GM23338 (cell line): ENCODE measurements at places on chromosomes 3 and 15. TPM values are rescaled to one million over a fixed set of nuclear protein-coding genes. Genes with fewer than 3 reads are reported as not detected.

DNA sequence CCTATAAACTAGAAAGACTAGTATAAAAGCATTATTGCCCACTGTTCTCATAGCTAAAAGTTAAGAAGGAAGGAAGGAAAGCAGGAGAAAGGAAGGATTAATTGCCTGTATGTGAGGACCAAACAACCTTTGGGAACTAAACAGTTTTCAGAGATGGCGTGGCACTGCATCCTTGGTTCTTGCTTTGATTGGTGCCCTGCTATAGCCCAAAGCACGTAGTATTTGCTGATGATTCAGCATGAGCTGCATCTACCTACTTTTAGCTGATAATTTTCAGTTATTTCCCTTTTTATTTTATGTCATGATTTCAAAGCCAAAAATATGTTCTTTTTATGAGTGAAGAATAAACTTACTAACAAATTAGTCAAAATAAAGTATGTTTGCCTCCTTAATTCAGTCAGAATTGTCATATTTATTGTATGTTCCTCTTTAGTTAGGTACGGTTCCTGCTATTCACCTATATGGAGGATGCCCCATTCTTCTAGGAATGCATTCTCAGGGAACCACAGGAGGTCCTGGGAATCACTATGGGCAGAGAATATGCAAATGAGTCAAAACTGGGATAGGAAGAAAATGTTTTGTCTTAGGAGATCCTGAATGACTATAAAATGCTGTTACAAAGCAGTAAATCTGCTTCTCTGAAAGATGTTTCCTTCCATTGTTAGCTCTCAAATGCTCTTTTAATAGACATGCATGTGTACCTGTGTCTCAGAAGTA, 65.4 kb upstream of the THSD4 start:
- peak; percentile 83 for DNase-seq

SNTN gene
- not detected in 2 replicates for total RNA-seq

DNA sequence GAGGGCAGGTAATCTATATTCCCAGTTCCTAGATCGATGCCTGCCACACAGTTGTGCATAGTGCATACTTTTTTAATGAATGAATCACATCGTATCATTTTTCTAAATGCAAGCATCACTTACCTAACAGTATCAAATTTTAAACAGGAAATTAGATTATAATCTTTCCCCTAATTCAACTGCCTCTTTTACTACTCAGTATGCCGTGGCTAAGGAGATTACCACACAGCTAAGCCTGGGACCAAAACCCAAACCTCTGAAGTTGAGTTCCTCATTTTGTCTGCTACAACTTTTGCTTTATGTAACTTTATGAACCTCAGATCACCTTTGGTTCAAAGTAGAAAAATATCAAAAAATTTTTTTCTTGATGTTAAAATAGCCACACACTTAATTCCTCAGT, 53.2 kb upstream of the FNDC3B start:
- no peak for DNase-seq

DNA sequence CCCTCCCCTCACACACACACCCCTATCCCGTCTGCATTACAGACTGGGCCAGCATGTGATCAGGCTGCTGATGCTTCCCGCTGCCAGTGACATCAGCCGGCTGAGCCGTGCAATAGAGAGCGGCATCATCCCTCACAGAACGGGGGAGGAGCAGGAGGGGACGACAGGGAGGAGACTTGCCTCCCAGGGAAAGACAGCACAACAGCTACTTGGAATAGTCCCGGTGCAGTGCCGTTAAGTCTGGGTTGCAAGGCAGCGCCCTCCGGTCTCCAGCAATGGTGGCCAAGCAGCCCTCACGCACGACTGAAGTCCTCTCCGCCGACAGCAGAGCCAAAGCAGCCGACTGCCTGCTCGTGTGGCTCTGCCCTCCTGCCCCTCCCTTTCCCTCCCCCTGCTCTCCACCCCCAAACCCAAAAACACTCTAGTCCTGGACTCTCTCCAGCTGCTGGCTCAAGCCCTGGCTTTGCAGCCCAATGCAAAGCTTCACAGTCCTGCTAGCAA, 31.5 kb upstream of the RPS17 start:
- DNase-seq, result peak; percentile 78

DNA sequence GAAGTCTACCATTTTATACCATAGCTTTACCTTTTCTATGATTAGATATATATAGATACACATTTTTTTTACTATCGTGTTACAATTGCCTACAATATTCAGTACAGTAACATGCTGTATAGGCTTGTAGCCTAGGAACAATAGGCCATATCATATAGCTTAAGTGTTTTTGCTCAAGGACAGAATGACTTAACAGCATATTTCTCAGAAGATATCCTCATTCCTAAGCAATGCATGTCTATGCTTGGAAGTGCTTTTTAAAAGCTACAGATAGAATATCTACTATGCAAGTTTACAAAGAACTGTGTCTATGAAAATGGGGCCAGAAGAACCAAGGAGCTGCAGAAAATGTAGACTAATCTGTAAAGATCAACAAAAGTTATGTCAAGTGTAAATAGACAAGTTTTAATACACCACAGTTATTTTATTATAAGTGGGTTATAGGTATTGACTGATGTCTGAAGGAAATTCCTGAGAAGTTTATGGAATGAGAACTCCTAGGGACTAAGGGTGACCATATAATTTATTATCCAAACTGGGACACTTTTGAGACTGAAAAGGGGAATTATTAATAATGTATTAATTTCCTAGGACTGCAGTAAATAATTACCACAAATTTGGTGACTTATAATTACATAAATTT, 138.7 kb upstream of the TGFBR2 start:
- no peak for DNase-seq

GRCh38 chr15:40087991-40088928, 20.4 kb downstream of the BMF start:
- no peak for DNase-seq
